Activated CD4-positive, alpha-beta T cell treated with anti-CD3 and anti-CD28 coated beads, Interleukin-2, Interleukin-4, amounts not matched to agents 100 ng/mL and 50 ng/mL, durations not matched to agents 16 hours and 8 hours (primary cell): ENCODE measurements at places on chromosomes 11 and 22.

GRCh38 chr22:29266564-29267461 is 968 bp downstream of the RHBDD3 start:
- no peak for DNase-seq

- DNase-seq = no peak
Observed at GRCh38 chr11:128467610-128468041, 119.7 kb downstream of the ETS1 start.

DNA sequence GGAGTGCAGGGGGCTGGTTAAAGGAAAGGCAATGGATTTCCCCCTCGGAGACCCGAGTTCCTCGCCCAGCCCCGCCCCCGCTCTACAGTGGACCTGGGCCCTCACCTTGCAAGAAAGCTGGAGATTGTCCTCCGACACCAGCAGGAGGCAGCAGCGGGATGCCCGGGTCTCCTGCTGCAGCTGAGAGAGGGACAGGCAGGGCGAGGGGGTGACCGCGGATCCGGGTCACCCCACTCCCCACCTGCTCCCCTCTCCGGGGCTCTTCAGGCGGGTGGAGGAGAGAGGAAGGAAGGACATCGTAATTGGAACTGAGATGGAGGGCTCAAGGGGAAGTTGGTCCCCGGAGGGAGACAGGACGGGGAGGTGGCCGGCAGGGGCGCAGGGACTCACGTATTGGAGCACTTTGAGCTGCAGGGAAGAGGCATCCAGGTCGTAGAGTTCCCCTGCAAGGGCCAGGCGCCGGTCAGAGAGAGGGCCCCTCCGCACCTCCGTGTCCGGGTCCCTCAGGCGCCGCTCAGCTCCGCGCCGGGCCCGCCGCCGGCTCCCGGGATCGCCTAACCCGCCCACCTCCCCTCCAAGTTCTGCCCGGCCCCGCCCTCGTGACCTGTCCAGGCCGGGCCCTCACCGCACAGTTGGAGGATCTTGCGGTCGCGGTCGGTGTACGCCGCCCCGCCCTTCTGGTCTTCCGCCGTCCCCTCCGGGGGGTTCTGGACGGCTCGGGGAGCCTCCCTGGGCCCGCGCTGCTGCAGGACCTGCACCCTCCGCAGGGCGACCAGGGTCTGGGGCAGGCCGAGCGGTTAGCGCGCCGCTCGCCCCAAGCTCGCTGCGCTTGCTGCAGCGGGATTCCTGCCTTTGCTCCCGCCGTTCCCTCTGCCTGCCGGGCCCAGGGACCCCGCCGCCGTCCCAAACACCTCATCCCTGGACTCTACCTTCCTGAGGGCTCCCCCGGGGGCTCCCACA is 84.1 kb downstream of the PDE2A start:
- peak; percentile 34 for DNase-seq

DNA sequence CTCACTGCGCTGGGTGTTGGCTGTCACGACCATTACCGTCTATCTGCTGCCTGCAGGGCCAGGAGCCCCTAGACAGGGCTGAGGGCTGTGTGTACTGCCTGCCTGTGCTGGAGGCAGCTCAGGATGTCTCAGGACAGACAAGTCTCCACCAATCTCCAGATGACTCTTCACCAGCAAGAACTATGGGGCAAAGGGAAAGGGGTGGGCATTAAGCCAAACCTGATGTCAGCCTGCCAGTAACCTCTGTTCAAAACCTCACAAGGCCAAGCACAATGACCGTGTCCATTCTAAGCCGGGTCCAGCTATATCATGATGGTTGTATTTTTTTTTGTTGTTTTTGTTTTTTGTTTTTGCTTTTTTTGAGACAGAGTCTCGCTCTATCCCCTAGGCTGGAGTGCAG is 31.6 kb downstream of the MAFF start:
- no peak for DNase-seq
